ENCODE measurements at places on chromosomes 7 and 10. TPM values are rescaled to one million over a fixed set of nuclear protein-coding genes. Genes with fewer than 3 reads are reported as not detected.
A peak's percentile ranks its signal among the peaks of the same experiment; 100 is the strongest.

AKR1C2 gene
- total RNA-seq = 5.1 TPM

ASB13 gene
- total RNA-seq = 16.1 TPM

ODAD2 gene
- total RNA-seq = 8.8 TPM

DNMBP gene
- total RNA-seq = 15.7 TPM

DCLRE1A gene
- total RNA-seq = 7.5 TPM

HYAL4 gene
- total RNA-seq = not detected

GRM3 gene
- total RNA-seq = not detected

HERPUD2 gene
- total RNA-seq = 26.8 TPM

FXYD4 gene
- total RNA-seq = not detected

CUZD1 gene
- not detected for total RNA-seq

GRCh38 chr10:113604572-113604971 lies 51.7 kb downstream of the HABP2 start:
- DNase-seq = no peak

GRCh38 chr7:34096777-34097176 lies 191.4 kb downstream of the BMPER start:
- DNase-seq = no peak

DNA sequence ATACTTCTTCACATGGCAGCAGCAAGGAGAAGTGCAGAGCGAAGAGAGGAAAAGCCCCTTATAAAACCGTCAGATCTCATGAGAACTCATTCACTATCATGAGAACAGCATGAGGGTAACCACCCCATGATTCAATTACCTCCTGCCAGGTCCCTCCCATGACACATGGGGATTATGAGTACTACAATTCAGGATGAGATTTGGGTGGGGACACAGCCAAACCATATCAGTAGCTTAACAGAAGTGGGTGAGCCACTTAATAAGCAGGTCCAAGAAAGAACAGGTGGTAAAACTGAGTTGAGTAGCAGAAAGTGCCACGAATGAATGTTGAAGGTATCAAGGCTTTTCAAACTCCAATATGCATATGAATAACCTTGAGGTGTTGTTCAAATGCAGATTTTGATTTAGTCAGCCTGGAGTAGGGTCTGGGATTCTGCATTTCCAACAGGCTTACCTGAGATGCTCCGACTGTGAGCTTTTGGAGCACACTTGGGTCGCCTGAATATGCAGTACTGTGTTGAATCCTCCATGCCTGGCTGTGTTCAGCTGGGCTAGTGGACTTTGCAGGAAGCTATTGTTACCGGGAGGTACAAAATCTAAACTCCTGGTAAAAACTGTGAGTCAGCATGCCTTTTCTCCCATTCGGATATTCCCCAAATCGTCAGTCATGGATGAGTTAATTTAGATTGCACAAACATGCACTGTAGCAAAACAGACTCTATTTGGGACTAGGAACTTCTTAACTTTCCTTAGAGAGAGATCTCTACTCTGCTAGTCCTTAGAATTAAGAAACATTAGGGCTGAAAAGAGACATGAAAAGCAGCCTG lies 69.0 kb upstream of the PRKCQ start:
- no peak for DNase-seq

DNA sequence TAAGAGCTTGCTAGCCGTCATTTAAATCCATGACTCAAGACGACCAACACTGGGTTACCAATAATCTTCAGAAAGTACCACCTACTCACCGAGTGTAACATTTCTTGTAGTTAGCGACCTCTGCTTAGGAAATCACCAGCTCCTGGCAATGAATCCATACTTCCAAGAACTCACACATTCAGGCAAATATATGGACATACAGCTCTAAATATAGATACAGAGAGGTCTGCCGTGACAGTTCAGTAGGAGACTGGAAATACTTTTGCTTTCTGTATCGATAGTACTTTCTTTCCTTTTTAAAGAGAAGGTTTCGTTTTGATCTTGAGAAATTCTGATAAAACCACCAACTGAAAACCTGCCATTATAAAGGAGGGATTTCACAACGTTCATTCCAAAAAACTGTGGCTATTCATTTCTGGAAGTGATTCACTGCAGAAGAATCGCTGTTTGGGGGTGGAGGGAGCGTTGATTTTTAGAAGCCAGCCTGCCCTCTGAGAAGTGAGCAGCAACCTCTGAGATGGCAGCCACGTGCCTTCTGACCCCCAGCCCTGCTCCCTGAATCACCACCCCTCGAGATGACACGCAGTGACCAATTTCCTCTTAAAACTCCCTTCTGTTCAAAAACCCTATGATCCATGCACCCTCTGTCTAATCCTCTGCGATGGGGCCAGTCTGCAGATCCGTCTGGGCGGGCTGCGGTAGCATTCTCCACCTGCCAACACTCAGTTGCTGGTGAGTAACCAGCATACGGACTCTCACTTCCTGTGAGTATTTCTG lies 179.0 kb upstream of the KLF14 start:
- DNase-seq = peak; percentile 86

GRCh38 chr10:12381536-12382156 lies 32.3 kb downstream of the CAMK1D start:
- DNase-seq = no peak

GRCh38 chr7:39547336-39547735 lies 18.9 kb upstream of the YAE1 start:
- no peak for DNase-seq

DNA sequence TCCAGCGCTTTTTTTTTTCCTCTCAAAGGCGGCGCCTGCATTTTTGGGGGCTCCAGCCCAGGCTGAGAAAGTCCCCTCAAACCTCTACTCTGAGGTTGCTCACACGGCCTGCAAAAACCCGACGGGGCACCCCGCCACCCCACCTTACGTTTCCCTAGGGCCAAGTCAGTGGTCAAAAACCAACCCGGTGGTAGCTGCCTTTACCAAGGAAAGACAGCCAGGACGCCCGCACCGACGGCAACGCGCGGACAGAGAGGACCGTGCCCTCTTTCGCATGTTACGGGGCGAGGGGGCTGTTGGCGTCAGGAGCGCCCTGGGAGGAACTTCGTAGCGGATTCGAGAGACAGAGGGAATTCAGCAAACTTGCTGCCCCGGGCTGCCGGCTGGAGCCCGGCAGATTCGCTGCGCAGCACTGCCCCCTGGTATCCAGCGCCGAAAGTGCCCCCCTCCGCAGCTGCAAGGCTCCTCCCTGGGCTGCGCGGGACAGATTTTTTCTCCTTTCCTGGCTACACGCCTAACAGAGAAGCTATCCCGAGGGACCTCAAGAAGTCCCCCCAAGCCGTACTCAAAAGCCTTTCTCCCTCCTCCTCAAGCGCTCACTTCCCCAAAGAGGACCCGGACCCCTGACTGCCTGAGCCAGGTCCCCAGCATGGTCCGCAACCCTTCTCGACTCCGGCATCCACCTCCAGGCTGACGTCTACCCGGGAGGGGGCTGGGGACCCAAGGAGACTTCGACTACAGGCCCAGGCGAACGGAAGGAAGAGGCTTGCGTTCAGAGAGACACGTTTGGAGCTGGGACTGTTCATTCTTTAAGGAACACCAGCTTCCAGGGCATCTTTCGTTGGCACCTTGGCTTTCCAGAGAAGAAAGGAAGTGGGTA lies 27.7 kb upstream of the VAX1 start:
- no peak for DNase-seq

GRCh38 chr7:128203710-128204214 lies 37.3 kb upstream of the LEP start:
- no peak for DNase-seq

DNA sequence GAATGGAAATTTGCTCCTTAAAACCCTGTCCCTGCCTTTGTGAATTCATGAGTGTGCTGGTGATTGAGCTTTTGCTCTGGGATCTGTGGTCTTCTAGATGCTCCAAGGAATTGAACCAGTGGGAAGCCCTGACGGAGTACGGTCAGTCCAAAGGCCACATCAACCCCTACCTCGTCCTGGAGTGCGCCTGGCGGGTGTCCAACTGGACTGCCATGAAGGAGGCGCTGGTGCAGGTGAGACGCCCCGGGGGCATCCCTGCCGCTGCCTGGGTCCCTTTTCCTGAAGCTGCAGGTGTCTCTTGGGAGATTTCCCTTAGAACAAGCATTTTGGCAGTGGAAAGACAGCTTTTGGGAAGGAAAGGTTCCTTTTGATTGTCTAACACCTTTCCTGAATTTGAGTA lies 100.3 kb downstream of the TRRAP start:
- DNase-seq = peak; percentile 56

DNA sequence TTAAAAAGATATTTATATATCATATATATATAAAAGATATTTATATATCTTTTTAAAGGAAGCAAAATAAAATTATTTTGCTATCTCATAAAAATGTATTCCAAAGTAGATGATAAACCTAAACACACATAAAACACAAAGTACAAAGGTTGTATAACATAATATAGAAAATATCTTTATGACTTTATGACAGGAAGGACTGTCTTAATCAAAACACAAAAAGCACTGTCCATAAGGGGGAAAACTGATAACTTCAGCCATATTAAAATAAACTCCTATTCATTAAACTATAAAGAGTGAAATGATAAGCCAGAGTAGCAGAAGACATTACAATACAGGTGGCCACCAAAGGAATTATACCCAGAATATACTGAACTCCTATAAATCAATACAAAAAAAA lies 34.8 kb downstream of the KDM7A start:
- no peak for DNase-seq

DNA sequence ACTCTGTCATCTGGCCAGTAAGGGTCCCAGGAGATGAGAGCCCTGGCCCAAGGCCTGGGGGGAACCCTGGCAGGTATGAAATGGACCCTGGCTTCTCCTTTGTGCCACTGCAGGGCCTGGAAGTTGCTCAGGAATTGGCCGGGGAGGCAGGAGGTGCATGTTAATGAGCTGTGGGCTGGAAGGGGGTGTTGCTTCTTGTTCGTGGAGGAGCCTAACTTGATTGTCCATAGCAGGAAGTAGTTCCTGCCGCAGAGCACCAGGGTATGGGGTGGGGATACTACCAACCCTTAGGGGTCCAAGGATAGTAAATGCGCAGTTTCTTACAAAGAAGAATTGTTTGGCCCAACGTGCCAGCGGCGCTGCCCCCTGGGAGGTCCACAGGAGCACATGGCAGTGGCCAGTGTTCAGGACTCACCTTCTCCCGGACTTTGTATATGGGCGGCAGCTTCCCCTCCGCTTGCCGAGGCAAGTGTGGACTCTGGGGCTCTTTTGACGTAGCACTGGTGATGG lies 21.5 kb downstream of the TEX36 start:
- no peak for DNase-seq

- no peak for DNase-seq
Observed at GRCh38 chr7:144830024-144830785, 5.6 kb downstream of the TPK1 start.

DNA sequence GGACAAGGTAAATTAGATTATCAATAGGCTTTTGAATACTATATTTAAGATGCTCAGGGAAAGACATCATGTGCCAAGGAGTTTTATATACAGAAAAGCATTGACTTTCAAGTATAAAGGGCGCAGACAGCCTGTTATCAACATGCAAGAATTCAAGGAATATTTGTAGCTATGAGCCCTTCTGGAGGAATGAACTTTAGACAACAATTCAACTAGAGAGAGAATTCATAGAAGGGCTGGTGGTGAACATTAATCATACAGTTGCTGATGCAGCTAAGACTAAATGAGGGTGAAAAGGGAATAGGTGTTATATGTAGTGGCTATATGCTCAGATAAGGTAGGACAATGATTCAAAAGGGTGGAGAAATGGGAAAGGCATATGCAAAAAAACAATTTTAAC lies 41.2 kb downstream of the AOAH start:
- no peak for DNase-seq

DNA sequence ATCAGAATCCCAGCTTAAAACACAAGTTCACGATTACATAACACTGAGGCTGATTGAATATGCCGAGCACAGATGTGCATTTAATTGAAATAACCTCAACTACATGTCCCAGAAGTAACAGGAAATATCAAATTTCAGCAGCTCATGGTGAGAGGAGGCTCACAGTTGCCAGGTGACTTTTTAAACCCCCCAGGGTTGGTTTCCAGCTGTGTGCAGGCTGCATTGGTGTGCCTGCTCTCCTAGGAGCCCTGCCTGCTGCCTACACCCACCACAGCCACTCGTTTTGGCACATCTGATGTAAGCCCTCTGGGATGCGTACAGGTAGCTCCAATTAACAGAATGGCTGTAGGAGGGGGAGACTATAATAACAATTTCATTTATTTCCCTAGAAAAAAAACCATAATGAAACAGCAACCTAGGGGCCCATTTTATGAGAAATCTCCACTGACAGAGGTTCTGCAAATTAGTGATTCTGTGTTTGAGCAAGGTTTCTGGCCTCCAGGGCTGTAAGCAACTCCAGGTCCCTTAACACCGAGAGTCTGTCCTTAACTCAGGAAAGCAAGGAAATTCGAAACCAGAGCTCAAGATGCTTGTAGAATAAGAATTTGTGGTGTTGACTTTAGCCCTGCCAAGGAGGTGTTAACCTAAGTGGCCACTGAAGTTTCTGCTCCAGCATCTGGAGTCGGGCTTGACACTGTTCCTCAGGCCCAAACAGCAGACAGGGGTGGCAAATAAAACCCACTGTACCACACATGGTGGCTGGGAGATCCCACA lies 161.9 kb downstream of the BMPER start:
- no peak for DNase-seq

GRCh38 chr7:150405584-150406311 lies 26.6 kb downstream of the ZNF775 start:
- DNase-seq = no peak

GRCh38 chr10:5538446-5538845 lies 13.7 kb downstream of the CALML3 start:
- DNase-seq = peak; percentile 37

DNA sequence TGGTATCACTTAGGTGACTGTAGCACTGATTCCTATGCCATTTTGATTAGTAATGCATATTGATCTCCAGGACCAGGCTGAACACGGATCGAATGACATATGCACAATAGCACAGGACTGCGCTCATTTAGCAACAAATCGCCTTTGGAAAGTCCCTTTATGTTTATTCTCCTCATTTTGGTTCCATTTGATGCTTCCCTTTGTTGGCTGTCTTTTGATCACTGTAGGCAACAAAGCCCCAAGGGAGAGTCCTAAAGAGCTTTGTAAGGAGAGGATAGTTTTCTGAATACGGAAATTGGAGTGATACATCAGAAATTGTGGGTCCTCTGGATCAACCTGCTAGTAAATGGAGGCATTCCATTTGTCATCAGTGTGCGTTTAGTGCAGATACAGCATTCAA lies 1111.4 kb downstream of the SORCS1 start:
- no peak for DNase-seq

DNA sequence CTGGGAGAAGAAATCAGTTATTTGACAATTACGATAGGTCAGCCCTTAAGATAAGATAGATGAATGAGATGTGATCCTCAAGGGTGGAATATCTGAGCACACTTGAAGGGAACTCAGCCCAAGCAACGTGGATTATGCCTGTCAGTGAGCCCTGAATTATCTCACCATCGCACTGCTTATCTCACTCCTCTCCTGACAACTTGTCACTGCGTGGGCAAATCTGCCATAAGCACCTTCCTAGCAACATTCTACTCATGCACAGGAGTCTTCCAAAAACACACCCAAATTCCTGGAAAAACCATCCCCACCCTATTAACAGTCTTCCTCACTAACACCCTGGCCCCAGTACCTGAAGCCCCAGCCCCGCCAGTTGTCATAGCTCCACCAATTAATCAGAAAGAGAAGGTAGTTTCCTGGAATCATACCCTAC lies 46.5 kb upstream of the IL6 start:
- DNase-seq = no peak

All from sigmoid colon (tissue), 7 donors.